ENCODE measurements at places on chromosomes 4 and X. TPM values are rescaled to one million over a fixed set of nuclear protein-coding genes. Genes with fewer than 3 reads are reported as not detected.
A peak's percentile ranks its signal among the peaks of the same experiment; 100 is the strongest.

DNA sequence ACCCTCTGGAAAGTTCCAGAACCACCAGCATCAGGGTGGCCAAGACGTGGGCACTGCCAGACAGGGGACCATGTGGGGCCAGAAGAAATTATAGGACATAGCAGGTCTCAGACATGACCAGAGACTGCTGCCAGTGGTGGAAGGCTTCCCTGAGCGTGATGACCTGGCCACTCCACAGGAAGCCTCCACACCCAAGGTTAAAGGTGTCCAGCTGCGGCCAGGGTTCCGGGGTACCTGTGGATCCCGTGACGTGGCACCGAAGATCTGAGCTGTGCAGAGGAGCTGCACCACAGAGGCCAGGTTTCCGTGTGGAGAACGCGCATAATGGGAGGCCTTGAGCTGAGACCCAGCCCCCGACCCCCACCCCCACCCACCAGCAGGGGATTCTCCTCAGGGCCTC lies 16.4 kb upstream of the CTBP1 start:
- DNase-seq = no peak

DNA sequence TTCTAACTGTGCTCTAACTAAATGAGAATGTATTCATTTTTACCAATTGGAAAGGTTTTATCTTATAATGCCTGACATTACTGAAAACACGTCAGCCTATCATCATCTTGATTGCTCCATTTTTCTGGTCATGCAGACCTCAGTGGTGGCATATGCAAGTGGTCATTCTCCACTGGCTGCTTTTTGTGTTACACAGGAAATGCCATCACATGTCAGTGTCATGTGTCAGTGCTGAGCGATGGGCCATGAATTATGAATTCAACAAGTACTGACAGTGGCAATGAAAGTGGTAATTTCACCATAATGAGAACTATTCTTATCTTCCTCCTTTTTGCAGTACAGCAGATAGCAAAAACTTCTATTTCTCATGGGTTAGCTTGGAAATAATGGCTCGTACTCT lies 190.5 kb downstream of the PACRGL start:
- DNase-seq = no peak

GRCh38 chr4:173167758-173168395 lies 734 bp upstream of the GALNT7 start:
- peak; percentile 86 for DNase-seq

- DNase-seq = no peak
Observed at GRCh38 chrX:20217271-20217670, 49.4 kb downstream of the RPS6KA3 start.

- no peak for DNase-seq
Observed at GRCh38 chr4:40122941-40123340, 66.3 kb downstream of the N4BP2 start.

DNA sequence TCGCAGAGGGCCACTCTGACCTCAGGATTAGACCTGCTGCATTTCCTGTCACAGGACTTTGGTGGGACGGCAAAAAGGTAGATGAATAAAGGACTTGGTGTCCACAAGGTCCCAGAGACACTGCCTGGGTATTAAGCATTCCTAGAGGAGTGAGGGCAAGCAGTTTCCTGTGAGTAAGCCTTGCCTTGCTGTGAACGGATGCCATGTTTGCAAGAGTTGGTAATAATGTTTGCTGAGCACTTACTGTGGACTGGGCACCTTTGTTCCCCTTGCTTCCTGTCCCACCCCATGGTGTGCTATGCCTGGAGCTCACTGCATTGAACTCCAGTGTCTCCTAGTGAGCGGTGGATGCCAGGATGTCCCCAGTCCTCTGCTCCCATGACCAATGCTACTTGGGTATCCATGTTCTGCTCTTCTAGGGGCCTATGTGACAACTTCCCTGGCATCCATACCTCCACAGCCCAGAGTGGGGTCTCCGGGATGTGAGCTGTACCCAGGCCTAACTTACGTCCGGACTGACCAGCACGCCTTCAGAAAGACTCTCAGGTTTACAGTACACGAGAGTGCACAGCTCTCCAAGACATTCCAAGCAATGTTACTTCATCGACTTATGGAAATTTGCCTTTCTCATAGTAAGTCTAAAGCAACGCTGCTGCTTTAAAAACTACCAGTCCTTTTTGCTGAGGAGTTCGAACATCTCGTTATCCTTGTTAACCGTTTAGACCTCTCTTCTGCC lies 95.5 kb upstream of the MSX1 start:
- no peak for DNase-seq

DNA sequence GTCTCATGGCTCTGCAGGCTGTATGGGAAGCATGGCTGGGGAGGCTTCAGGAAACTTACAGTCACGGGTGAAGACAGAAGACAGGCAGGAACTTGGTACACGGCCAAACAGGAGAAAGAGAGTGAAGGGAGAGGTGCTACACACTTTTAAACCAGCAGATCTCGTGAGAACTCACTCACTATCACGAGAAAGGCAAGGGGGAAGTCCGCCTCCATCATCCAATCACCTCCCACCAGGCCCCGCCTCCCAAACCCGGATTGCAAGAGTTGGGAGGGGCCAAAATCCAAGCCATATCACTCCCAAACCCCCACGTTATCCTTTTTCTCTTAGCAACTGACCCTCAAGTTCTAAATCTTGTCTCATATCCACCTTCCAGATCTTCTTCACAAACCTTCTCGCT lies 1710.5 kb upstream of the TENM3 start:
- DNase-seq = no peak

DNA sequence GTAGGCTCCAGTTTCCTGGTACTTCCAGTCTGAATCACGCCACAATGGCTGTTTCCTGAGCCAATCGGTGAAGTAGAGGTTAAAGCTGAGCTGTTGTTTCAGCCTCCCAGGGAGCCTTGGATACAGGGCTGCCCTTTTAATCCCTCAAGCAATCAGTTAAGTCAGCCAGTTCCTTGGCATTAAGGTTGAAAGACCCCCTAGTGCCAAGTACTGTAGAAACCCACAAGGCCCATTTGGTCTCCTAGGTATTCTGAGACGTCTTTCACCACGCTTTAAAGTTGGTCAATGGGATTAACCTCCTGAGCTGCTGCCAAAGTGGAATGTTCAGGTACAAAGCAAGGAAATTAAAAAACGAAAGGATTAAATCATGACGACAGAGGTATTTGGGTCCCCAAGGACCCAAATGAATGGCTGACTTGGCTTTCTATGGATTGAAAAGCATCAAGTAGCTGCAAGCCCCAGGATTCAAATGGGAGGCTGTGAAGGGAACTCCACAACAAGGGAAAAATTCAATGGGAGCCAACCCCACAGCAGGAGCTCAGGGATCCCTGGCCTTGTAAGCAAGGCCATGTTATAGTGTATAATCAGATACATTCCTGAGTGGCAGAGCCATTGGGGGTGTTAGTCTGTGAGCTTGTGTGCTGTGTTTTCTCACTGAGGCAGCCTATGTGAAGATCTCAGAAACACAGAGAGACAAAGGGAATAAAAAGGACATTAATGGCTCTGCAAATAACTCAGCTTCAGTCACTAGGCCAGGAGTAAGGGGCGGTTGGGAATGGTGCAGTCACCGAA lies 86.0 kb downstream of the ATG4A start:
- no peak for DNase-seq

DNA sequence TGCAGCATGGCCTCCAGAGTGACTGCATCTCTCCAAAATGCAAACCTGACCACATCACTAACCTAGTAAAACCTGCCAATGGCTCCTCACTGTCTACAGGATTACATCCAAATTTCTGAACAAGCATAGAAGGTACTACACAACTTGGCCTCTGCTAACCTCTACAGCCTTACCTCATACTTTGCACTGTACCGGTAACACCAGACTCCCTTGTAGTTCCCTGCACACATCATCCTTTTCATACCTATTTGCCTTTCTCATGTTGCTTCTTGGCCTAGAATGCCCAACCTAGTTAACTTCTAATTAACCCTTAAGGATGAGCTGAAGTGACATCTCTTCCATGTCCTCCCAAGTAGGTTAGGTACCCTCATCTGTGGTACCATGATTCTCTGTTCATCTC lies 33.4 kb upstream of the KCNE5 start:
- no peak for DNase-seq

DNA sequence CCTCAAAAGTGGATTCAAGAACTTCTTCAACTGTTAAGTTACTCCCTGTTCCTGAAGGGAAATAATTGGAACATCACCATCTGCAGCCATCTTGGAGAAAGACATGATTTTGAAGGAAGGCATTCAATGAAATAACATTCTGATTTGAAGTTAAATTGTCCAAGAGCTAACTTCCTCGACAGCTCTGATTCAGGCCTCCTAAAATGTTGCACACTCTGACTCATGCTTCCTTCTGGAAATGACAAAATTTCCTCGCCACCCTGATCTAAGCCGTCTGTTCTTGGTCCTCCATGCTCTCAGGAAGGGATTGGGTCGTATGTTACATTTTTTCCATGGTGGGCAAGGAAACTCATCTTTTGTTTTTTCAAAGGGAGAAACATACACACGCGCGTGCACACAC lies 496.9 kb upstream of the DIPK2B start:
- no peak for DNase-seq

DNA sequence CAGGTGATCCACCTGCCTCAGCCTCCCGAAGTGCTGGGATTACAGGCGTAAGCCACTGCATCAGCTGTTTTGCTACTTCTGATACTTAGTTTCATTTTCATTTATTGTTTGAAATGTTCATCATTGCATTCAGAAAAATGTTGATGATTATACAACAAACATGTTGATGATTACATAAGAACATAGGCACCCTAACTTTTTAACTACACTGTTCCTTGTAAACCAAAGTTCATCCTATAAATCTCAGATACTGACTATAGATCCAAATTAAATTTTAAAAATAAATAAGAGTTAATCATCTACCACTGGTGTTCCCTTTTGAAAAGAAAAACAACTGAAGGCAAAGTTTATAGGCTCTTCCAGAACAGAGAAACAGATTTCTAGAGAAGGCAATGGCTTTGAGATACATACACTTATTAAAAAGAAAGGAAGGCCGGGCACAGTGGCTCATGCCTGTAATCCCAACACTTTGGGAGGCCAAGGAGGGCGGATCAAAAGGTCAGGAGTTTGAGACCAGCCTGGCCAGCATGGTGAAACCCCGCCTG lies 23.4 kb downstream of the TRIM75 start:
- no peak for DNase-seq

DNA sequence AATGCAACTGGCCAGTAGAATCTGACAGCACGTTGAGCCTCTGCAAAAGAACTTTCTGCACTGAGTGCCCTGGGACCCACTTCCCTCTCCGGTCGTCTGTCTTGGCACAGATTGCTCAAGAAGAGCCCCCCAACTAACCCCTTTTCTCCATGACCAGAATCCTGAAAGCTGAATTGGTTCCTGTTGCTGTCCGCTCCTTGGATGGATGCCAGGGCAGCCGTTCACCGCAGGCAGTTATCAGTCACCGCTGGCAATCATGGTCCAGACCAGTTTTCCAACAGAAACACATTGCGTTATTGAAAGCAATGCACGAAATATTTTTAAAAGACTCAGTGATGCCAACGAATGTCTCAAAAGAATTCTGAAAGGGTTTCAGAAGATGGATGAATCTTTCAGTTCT lies 733.7 kb upstream of the FRG1 start:
- no peak for DNase-seq

DNA sequence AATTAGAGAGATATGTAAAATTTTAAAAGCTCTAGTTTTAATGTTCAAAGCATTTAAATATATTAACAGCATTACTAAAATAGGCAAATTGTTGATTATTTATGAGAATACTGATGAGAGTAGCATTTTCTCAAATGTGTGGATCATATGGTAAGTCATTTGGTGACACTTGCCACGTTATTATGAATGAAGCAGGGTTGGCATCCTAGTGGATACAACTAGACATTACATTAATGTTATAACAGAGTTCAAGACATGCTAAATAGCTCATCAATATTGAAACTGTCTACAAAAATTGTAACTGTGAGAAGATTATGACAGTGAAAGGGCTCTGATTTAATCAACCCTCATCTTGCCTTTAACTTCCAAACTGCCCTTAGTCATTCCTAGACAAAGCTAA lies 171.1 kb downstream of the PDGFC start:
- no peak for DNase-seq

GRCh38 chrX:135931644-135932487 lies 38.4 kb downstream of the SAGE1 start:
- no peak for DNase-seq

- DNase-seq = no peak
Observed at GRCh38 chr4:77880784-77881183, 18.2 kb downstream of the MRPL1 start.

The ZFYVE28 gene
- total RNA-seq = 22.2 TPM

The BCORL1 gene
- total RNA-seq = 17.4 TPM

The TMPRSS11A gene
- total RNA-seq = not detected

The MAOA gene
- total RNA-seq = 8.9 TPM

The ERCC6L gene
- 0.63 TPM for total RNA-seq

The SFRP2 gene
- 0.23 TPM for total RNA-seq

The ERAS gene
- not detected for total RNA-seq

The SPATA4 gene
- not detected for total RNA-seq

The ZNF182 gene
- total RNA-seq = 8.7 TPM

The NWD2 gene
- not detected for total RNA-seq
